ENCODE measurements at places on chromosomes 1 and 21.

- DNase-seq = no peak
These were observed 211.5 kb downstream of the TTLL7 start for GRCh38 chr1:83787246-83787998.

DNA sequence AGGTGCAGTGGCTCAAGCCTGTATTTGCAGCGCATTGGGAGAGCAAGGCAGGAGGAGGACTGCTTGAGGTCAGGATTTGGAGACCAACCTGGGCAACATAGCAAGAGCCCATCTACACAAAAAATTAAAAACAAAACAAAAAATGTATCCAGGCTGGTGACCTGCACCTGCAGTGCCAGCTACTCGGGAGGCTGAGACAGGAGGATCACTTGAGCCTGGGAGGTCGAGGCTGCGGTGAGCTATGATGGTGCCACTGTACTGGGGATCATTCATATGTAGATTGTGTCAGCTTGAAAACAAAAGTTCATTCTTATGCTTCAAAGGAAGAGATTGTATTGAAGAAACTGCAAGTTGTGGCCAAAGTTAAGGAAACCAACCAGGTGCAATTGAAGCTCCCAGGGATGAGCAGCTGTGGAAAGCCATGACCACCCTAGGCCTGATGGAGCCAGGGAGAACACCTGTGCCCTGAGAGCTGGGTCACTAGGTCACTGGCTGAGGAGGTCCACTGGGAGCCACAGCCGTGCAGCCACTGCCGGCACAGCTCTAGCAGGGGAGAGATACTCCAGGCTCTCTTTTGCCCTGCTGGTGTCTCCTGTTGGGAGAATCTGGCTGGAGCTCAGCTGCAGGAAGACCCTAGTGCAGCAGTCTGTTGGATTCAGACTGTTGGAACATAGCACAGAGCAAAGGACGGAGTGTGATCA, 13.3 kb upstream of the BRWD1 start:
- no peak for DNase-seq

DNA sequence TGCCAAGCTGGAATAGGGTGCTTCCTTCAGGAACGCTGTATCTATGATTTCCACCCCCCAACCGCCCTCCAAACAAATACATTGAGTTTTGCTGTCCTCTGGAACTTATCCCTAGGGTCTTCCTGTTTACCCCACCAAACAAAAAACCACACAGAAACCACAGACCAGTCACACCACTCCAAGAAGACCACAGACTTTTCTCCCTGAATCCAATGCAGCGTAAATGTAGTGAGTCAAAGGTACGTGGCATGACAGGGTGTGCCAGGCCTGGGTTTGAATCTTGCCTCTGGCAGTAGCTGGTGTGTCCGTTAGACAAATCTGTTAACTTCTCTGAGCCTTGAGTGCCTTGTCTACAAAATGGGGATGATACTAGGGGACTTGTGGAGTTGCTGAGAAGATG, 27.8 kb downstream of the ASAP3 start:
- DNase-seq = no peak

DNA sequence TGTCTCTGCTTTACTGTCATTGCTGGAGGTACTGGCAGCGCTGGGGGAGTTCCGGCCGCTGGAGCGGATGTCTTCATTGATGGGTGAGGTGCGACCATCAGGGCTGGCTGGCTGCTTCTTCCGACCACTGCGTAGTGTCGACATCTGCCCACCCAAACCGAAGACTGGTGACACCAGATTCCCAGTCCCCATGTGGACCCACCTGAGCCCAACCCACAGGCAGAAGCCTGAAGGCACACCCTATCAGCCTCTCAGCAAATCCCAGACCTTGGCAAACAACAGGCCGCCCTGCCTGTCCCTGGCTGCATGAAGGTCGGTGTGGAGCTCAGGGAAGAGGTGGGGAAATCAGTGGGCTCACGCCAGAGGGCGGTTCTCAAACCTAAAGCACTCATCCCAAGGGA, 44.8 kb downstream of the SLC45A1 start:
- DNase-seq = no peak

- no peak for DNase-seq
These were observed 85.6 kb downstream of the FAM78B start for GRCh38 chr1:166080967-166081870.

All from GM12892 (cell line).